NCI-H1417 (cell line): ENCODE measurements at places on chromosomes 2 and 18.

DNA sequence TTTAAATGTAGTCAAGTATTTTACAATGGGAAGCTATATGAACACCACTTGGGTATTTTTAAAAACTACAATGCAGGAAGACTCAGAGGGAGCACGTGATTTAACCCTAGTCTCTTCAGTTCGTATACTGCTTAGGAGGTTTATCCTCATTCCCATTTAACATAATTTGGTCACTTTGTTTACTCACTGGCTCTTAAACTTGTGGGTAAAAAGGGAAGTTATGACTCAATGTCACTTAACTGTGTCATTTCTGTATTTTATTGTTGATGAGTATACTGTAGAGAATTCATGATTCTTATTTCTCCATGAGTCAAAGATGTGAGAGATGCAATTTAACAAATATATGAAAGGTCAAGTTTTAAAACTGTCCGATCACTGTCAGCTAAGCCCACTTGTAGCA, 48.2 kb downstream of the SLC66A3 start:
- no peak for DNase-seq

DNA sequence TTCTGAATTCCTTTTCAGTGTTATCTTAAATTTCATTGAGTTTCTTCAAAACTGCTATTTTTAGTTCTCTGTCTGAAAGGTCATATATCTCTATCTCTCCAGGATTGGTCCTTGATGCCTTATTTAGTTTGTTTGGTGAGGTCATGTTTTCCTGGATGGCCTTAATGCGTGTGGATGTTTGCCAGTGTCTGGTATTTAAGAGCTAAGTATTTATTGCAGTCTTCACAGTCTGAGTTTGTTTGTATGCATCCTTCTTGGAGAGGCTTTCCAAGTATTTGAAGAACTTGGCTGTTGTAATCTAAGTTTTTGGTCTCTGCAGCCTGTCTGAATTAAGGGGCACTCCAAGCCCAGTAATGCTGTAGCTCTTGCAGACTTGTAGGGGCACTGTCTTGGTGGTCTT, 249.3 kb downstream of the ZNF385B start:
- no peak for DNase-seq

DNA sequence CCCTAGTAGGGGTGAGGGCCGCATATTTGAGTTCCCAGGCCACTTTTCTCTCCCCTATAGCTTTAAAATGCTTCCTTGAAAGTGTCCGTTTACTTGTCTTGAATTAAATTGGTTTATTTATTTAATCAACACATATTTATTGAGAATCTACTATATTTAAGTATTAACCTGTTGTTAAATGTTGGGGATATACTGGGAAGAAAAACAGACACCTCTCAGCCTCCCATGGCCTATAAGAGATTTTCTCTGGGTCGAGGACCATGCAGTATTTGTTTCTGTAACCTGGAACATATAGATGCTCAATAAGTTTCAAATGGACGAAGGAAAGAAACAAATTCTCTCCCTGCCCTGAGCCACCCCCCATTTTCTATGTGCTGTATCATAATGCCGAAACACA, 98.6 kb downstream of the INSIG2 start:
- DNase-seq: no peak

- peak; percentile 62 for DNase-seq
These were observed 1.5 kb downstream of the INO80D start for GRCh38 chr2:206084439-206084869.

GRCh38 chr18:37662546-37663339, 97.1 kb upstream of the CELF4 start:
- no peak for DNase-seq

- DNase-seq: no peak
These were observed 23.4 kb upstream of the SOX11 start for GRCh38 chr2:5668682-5669250.

DNA sequence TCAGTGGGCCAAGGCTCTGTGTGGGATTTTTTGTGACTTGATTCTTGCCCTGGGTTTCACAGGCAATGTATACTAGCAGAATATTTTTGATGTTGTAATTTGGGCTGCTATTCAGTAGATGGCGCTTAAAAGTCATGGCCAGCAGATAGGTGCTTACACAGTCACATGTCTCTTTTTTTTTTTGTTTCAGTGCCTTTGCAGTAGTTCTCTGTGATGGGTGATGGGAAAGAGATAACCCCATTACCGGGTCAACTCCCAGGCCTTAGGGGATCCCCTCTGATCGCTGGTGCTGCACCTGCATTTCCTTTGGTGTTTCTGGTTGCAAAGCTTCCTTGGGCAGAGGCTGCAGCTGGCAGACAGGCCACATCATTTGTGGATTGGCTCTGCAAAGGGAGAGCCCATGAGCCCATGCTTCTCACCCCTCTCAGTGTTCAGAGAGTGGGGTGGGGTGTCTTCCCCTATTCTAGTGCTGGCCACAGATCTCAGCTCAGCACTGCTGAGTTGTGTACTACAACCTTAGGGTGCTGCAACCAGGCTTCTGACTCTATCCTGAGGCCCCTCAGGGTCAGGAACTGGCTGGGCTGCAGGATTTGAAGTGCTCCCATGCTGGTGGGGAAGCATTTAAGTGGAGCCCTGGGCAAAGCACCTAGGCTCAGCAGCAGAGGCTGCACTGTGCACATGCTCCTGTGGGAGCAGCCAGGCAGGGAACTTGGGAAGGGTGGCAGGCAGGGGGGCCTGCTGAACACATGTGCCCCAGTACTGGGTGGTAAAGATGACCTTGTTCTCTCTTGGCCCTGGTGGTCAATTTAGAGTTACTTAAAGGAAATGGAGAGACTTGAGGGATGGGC, 219.8 kb upstream of the SPHKAP start:
- DNase-seq: no peak

DNA sequence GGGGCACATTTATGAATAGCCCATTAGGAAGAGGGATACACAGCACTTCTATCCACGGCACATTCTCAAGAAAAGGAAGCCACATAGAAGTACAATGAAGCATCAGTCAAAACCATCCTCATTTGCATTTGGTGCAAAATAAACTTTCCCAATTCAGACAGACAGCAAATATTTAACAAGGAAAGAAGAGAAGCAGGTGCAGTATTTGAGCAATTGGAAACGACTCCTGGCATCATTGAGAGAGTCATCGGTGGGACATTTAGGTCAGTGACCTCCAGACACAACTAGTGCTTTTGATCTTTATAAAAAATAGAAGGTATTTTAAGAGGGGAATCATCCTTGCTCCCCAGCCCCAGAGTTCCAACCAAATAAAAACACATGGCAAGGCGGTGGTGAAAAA, 118.0 kb downstream of the MREG start:
- DNase-seq: no peak

DNA sequence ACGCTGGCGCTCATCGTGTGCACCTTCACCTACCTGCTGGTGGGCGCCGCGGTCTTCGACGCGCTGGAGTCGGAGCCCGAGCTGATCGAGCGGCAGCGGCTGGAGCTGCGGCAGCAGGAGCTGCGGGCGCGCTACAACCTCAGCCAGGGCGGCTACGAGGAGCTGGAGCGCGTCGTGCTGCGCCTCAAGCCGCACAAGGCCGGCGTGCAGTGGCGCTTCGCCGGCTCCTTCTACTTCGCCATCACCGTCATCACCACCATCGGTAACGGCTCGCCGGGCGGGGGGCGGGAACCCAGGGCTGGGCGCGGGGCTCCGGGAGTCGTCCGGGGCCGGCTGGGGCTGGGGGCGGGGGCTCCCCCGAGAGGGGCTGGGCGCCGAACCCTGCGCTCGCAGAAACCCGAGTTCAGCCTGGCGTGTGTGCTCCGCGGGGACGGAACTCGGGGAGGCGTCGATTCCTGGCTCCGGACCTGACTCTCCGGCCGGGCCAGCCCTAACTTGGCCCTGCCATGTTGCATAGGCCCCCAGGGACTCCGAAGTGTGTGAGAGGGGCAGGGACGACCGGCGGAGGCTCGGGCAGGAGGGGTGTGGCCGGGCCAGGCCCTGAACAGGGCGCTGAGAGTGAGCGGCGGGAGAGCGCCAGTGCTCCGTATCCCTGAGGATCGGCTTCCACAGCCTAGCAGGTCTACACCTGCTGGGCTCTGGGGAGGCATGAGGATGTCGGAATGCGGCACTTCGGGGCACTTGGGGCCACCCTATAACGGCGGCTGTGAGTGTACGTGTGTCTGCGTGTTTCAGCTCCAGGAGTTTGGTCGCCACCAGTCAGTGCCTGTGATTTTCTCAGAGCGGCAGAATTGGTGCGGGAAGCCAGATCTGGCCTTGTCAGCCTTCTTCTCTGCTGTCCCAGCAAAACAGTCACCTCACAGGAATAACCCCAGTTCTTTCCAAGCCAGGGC, 651 bp downstream of the KCNK3 start:
- peak; percentile 65 for DNase-seq

GRCh38 chr2:86028766-86029381, 76.8 kb downstream of the POLR1A start:
- no peak for DNase-seq

GRCh38 chr2:123916531-123916930, 108.6 kb upstream of the CNTNAP5 start:
- no peak for DNase-seq

- no peak for DNase-seq
These were observed 1103.2 kb upstream of the ZEB2 start for GRCh38 chr2:145623136-145623535.

DNA sequence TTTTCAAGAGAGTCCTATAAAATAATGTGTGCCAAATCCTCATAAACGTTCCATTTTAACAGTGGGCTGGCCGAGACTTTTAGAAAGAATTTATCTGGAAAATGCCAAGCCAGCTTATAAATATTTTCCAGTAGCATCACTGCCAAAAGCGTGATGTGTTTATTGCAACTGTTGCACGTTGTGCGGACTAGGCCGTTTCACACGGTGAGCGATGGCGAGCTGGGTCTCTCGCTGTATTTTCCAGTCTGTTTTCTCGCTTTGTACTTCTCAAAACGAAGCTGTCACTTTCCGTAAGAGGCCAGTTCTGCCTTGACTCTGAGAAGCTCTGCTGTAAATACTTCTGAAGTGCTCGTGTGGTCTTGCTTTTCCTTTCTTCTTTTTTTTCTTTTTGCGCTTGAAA, 65.0 kb upstream of the ZNF236 start:
- DNase-seq: no peak

GRCh38 chr2:36513661-36514060, 84.3 kb downstream of the FEZ2 start:
- DNase-seq: no peak

DNA sequence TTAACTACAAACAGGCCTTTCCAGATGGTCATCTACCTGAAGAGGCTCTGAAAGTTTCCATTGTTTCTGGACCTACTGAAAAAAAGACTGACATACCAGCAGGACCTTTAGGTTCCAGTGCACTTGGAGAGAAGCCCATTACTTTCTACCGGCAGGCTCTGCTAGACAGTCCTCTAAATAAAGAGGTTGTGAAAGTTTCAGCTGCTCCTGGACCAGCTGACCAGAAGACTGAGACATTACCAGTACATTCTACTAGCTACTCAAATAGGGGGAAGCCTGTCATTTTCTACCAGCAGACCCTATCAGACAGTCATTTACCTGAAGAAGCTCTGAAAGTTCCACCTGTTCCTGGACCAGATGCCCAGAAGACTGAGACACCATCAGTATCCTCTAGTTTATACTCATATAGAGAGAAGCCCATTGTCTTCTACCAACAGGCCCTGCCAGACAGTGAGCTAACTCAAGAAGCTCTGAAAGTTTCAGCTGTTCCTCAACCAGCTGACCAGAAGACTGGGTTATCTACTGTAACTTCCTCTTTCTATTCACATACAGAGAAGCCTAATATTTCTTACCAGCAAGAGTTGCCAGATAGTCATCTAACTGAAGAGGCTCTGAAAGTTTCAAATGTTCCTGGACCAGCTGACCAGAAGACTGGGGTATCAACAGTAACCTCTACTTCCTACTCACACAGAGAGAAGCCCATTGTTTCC, 65.8 kb downstream of the ALMS1 start:
- no peak for DNase-seq

- DNase-seq: no peak
These were observed 324.7 kb downstream of the LRP1B start for GRCh38 chr2:141806090-141806489.

- DNase-seq: no peak
These were observed 8.1 kb downstream of the SMAD4 start for GRCh38 chr18:51038110-51038509.

GRCh38 chr18:9293948-9294347, 40.6 kb upstream of the TWSG1 start:
- no peak for DNase-seq

GRCh38 chr2:226802573-226802972, 3.0 kb upstream of the IRS1 start:
- DNase-seq: peak; percentile 86
